ENCODE measurements at places on chromosomes 12 and 14.

DNA sequence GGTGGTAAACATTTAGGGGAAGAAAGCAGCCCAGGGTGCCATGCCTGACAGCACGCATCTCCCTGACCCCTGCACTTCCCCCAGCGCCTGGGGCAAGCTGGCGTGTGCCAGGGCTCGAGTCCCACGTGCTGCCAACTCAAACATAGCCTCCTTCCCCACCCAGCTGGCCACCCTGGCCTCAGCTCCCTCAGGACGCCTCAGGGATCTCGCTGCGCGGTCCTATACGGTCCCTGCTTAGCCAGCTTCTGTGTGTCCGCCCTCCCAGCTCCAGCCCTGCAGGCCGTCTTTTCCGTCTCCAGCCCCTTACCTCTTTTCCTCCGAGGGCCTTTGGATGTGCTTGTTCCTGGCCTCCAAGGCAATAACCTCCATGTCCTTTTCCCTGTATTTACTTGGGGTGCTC lies 71.0 kb downstream of the TESC start:
- no peak for DNase-seq

- DNase-seq: no peak
Observed at GRCh38 chr14:102497998-102498677, 11.4 kb downstream of the ANKRD9 start.

DNA sequence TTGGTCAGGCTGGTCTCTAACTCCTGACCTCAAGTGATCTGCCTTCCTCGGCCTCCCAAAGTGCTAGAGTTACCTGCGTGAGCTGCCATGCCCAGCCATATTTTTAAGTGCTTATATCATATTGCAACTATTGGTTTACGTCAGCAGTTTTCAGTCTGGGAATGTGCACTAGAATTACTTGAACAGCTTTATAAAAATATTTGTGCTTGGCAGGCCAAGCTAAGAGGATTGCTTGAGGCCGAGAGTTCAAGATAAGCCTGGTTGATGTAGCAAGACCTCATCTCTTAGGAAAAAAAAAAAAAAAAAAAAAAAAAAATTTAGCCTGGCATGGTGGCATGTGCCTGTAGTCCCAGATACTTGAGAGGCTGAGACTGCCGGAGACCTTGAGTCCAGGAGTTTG lies 17.1 kb downstream of the KIAA0586 start:
- no peak for DNase-seq

DNA sequence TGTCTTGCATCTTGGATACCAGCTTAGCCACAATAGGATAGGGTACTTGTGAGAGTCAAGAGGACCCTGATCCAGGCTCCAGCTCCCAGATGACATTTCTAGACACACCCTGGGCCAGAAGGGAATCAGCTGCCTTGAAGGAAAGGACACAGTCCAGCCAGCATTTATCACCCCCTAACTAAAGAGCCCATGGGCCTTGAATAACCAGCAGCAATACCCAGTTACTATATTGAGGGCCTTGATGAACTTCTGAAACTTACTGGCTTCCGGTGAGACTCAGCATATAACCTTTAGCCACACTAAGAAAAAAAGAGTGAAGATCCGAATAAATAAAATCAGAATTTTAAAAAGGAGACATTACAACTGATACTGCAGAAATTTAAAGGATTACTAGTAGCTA lies 1135.4 kb downstream of the LRFN5 start:
- no peak for DNase-seq

DNA sequence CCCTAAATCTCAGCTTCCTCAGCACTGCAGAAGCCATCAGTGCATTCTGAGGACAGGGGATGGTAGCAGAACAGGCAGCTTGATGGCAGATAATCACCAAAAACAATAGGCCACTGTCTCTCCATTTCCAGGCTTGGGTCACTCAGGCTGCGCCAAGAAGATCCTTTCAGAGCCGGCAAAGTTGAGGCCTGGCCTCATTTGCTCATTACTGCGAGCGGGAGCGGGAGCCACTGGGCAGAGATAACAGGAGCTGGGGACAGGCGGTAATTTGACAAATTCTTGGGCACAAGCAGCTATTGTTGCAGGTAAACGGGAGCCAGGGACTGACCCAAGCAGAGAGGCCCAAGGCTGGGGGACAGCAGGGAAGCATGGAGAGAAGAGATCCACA lies 2.1 kb downstream of the MSI1 start:
- no peak for DNase-seq

DNA sequence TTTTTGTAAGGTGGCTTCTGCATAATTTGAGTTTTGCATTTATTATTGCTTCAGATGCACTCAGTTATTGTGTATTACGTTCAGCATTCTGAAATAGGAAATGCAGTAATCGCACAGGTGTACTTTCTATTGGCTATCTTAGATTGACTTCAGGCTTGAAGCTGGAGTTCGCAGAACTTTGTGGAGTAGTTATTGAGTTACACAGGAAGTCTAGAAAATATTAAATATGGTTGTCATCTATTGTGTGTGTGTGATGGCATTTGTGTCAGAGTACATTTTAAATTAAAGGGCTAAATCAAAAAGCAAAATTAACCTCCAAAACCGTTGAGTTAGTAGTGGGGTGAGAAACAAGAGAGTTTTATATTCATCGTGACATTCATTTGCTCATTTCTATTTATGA lies 2.7 kb downstream of the ARID2 start:
- DNase-seq: no peak
